Renal pelvis (tissue), 12 donors: ENCODE measurements at places on chromosomes 7 and 10. TPM values are rescaled to one million over a fixed set of nuclear protein-coding genes. Genes with fewer than 3 reads are reported as not detected.

DNA sequence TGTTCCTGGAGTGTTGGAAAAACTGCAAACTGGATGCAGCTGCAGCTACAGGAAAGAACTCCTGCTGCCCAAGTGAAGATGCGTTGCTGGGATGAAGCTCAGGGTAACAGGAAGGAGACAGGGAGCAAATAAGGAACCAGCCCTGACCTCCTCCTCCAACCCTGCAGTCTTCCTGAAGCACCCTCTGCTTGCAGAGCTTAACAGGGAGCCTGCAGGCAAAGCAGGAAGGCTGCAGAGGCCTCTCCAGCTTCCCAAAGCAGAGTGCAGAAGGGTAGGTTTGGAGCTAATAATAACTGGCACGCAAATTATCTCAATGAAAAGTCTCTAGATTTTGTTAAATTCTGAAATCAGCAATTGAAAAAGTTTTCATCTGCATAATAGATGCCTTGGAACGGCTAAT lies 92.5 kb downstream of the SORCS1 start:
- no peak for DNase-seq

DNA sequence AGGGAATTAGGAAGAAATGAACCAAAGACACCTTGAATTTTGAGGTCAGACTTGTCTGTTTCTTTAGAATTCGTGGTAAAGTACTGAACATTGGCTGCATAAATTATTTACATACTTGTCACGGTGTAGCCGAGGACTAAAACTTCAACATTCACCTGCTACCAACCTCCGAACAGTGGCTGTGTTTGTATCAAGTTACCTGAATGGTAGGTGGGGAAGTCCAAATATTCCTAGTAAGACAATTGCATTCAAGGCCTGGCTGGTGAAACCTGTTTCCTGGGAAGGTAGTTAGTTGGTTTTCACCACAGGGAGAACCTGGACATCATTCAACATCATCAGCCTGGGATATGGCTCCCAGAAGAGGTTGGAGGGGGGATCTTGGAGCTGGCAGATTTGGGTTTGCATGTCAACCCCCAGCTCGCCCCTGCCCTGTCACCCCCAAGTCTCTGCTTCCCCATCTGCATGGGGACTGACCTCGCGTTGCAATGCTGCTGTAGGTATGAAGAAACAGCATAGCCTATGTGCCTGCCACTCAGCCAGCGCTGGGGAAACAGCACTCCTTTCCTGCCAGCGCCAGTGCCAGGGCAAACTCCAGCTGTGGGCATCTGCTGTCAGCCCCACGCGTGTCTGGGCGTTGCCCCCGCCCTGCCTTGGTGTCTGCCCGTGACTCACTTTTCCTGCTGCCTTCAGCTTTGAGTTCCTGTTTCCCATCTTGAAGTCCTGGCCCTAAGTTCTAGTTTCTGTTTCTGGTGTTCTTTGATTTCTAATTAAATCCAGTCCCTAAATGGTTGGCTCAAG lies 12.7 kb upstream of the LARP4B start:
- no peak for DNase-seq

DNA sequence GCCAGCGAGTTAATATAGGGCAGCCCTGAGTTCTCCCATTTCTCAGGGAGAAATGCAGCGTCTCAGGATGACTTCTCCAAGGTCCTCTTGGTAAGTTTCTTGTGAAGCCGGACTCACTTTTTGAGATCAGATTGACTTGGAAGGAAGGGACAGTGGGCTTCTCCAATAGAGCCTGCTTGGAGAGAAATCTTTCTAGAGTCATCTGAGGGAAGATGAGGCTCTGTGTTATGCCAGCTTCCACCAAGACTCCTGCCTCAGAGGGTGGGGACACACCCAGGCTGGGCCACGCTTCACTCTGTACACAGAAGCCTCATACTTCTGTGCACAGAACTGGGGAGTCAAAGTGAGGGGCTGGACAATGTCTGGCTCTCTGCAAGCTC lies 5.6 kb downstream of the C10orf105 start:
- no peak for DNase-seq

DNA sequence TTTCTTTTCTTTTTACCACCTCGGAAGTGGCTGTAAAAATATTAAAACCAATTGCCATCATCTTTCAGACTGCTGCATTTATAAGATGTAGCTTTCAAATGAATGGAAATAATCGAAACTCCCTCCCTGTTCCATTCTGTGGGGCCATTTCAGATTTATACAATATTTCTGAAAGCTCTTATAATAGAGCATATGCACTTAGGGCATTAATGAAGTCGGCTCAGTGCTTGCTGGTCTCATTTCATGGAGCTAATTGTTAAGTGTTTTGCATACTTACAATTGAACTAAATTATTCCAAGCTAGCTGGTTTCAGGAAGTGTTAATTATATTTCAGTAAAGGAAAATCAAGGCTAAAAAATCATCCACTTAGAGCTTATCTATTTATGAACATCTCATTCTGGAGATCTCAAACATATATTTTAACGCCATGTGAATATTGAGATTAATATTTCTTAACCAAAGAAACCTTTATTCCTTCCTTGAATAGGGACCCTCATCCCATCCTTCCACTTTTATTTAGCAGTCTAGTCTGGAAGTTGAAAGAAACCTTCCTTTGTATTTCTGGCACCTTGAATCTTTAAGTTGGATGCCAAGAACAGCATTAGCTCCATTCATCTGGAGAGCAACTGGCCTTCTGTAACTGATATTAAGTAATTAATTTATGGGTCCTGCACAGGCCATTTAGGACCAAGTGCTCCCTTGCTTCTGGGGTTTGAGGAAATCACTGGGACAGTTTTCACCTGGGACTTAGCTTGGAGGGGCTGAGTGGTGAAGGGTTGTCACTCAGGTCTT lies 45.1 kb downstream of the RPS24 start:
- DNase-seq, result no peak

PLA2G12B gene
- 9.3 TPM for polyA plus RNA-seq
